ENCODE measurements at places on chromosomes 11 and 22.
A peak's percentile ranks its signal among the peaks of the same experiment; 100 is the strongest.

DNA sequence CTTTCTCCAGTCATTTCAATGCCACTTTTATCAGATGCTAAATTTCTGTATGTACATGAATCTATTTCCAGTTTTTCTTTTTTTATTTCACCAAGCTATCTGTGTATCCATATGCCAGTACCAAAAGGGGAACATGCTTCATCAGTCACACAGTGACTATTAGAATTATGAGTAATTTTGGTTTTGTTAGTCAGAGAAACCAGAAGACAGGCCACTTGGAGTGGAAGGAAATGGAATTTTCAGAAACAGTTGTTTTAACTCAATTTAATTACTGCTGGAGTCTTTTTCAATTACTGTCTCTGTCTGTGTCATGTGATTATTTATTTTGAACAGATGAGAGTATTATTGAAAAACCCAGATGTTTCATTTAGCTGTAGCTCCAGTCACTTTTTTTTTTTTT lies 84.6 kb upstream of the ANO3 start:
- no peak for DNase-seq

GRCh38 chr11:28176351-28176750 lies 68.2 kb downstream of the METTL15 start:
- no peak for DNase-seq

- DNase-seq: no peak
Observed at GRCh38 chr22:50296658-50297490, 10.6 kb downstream of the PLXNB2 start.

DNA sequence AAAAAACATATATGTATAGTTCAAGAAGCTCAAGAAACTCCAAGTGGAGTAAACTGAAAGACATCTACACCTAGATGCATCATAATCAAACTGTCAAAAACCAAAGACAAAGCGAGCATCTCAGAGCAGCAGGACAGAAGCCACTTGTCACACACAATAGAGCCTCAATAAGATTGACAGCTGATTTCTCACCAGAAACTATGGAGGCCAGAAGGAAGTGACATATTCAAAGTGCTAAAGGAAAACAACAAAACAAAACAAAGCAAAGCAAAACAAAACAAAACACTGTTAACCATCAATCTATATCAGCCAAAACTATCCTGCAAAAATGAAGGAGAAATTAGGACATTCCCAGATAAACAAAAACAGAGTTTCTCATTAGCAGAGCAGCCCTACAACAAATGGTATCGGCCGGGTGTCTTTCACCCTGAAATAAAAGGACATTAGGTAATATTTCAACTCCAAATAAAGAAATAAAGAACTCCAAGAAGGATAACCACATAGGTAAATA lies 65.8 kb upstream of the SEPTIN5 start:
- DNase-seq: no peak

DNA sequence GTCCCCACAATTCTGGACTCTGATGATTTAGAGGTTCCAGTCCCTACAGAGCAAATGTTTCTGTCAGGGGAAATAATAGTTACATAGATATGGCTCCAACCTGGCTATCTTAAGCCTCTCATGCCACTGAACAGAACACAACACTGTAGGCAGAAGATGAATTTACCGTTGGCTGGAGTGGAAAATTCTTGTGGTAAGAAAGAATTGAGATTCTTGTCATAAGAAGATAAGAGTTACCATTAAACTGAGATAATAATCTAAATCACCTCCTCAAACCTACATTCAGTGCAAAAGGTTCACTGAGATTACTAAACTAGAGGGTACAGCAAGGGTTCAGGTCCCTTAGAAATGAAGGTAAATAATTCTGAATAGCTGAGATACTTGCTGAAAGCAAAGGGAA lies 10.1 kb upstream of the NAALAD2 start:
- DNase-seq: no peak

- DNase-seq: no peak
Observed at GRCh38 chr11:78762105-78762504, 187.4 kb upstream of the NARS2 start.

DNA sequence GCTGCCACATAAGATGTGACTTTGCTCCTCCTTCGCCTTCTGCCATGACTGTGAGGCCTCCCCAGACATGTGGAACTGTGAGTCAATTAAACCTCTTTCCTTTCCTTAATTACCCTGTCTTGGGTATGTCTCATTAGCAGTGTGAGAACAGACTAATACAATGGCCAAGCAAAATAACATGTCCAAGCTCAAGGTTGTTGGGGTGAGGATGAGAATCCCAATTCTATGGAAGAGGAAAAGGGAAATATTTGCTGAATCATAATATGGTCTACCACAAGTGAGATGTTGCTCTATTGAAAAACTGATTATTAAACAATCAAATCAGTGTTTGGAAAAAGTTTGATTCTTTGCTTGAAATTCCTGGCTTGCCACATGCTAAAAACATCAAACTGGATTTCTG lies 48.7 kb upstream of the LRRC4C start:
- no peak for DNase-seq

DNA sequence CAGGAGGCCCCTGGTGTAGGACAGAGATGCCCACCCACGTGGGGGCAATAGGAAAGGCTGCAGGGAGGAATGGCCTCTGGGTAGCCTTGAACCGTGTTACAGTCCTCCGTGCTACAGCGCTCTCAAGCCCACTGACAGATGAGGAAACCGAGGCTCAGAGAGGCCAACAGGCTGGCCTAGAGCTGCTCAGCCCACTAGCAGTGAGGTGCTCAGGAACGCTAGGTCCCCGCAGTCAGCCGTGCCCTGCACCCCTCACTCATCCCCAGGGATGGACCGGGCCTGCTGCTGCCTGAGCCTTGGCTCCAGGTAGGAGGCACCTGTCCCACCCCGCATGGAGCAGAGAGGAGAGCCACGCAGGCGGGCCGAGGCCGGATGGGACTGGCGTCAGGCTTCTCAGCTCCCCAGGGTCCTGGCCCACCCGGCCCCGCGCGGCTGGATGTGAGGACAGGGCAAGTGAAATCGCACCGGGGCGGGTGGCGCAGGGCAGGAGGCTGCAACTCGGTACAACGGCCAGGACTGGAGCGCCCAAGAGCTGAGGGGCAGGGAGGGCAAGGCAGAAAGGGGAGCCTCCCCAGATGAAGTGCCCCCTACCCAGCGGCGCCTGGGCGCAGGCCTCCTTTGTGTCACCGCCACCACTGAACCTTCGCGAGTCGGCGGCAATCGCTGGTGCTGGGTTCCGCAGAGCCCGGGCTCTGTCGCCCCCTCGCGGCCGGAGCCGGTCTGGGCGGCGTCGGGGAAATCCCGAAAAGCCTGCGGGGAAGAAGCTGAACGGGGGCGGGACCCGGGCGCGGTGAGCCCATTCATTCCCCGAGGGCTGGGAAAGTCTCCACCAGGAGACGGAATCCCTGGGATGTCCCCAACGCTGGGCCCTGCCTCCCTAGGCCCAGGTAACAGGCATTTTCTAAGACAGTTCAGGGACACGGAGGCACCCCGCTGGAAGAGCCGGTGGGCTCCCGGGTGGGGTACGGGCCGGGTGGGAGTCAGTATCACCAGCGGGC lies 8.4 kb upstream of the SLC2A11 start:
- peak; percentile 58 for DNase-seq

GRCh38 chr22:45886540-45886939 lies 90.4 kb downstream of the WNT7B start:
- DNase-seq: no peak

DNA sequence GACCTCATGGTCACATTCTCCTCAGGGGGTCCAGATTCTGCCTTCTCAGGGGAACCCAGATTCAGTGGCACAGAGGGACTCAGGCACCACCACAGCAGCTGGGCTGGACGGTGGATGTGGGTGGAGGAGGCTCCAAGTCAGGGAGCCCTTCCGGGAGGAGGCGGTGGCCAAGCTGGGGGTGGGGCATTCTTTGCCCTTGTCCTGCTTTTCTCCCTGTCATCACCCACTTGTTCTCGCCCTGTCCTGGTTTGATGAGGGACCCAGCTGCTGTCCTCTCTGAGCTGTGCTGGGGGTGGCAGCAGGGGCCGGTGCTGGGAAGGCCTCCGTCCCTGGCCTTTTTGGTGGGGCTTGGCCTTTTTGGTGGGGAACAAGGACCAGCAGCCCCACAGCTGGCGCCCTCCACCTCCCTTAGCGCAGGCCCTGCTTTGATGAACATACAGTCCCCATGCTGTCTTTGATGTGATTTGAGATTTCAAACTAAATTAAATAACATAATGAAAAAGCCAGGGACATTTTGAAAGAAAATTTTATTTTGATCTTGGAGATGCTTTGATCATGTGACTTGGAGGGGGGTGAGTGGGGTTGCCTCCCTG lies 1168.2 kb downstream of the BRD1 start:
- DNase-seq: no peak

DNA sequence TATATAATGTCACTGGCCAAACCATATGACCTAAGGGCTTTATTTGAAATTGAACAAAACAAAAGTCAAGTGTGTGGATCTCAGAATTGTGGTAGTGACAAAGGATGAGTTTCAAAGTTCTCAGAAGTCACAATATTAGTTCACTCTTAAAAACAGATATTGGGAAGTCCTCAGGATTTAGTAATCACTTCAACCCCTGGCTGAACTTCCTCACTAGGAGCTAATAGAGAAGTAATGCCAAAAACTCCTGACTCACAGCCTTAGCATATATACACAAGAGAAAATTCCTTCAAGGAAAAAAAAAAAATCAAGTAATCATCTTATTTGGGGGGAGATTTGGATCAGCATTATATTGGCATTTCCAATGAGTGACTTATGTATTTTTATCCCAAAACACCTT lies 75.6 kb upstream of the APOA1 start:
- no peak for DNase-seq

GRCh38 chr22:27154717-27155116 lies 497.3 kb downstream of the MIAT start:
- no peak for DNase-seq

GRCh38 chr22:17957204-17957603 lies 67.2 kb downstream of the MICAL3 start:
- DNase-seq: no peak

- no peak for DNase-seq
Observed at GRCh38 chr11:66462010-66462409, 4.7 kb upstream of the PELI3 start.

DNA sequence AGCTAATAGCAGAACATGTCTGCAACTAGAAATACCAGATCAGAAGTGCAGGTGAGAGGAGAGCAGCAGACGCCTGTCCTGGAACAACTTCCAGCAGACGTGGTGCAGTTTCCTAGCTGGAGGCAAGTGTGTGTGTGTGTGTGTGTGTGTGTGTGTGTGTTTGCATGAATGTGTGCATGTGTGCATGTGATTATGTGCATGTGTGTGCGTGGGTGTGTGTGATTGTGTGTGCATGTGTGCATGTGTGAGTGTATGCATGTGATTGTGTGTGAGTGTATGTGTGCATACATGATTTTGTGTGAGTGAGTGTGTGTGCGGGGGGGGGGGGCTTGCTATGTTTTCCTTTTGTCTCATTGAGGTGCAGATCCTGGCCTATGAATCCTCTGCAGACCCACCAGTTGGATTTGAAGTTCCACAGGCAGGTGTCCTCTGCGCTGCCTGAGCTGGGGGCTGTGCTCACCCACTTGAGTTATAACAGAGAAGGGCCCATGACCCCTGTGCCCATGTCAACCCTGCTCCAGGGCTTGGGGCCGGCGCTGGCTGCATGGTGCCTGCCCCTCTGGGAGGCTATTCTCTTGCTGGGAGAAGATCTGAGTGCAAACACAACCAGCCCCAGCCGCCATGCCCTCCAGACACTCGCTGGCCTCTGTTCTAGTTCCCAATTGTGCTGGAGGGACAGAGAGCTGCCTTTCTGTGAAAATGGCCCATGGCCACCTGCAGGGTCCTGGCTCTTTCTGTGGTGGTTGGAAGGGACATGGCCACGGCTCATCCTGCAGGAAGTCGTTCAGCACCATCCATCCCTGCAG lies 821.3 kb downstream of the BRD1 start:
- no peak for DNase-seq

DNA sequence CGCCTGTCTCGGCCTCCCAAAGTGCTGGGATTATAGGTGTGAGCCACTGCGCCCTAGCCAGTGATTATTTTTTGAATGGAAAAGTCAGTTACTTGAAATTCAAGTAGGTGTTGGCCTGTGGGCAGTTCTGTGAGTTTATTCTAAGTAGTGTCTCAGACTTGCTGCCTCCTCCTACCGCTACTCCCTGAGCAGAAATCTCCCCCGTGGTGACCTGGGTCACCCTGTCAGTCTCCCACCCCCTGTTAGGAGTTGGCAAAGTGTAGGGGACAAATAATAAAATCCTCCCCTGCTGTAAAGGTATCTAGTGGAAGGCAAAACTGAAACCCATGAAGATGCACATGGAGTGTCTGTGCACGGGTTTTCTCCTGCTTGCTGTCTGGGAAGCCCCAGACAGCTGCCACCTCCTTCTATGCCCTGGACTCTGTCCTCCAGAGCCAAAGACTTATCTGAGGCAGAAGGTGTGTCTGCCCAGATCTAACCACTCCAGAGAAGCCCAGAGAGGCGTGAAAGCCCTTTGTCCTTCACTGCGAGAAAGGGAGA lies 26.3 kb downstream of the SNAP29 start:
- DNase-seq: no peak

DNA sequence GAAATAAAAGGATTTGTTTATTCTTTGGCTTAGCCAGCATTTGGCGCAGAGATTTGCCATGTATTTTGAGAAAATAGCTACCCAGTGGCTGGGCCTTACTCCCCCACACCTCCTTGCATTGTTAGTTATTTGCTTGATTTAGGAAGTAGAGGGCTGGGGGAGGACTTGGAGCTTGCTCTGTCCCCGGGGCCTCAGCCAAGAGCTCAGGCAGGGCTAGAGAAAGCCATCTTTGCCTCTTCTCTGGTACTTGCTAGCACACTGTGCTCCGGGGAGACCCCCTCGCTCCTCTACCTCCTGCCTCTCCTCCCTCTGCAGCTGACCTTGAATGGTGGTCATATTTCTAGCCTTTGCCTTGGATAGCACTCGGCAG lies 93.0 kb downstream of the SCN3B start:
- DNase-seq: no peak
